ENCODE measurements at places on chromosomes 1 and 21. TPM values are rescaled to one million over a fixed set of nuclear protein-coding genes. Genes with fewer than 3 reads are reported as not detected.
A peak's percentile ranks its signal among the peaks of the same experiment; 100 is the strongest.

GRCh38 chr1:2335721-2336455 lies 55.5 kb downstream of the MORN1 start:
- no peak for DNase-seq

DNA sequence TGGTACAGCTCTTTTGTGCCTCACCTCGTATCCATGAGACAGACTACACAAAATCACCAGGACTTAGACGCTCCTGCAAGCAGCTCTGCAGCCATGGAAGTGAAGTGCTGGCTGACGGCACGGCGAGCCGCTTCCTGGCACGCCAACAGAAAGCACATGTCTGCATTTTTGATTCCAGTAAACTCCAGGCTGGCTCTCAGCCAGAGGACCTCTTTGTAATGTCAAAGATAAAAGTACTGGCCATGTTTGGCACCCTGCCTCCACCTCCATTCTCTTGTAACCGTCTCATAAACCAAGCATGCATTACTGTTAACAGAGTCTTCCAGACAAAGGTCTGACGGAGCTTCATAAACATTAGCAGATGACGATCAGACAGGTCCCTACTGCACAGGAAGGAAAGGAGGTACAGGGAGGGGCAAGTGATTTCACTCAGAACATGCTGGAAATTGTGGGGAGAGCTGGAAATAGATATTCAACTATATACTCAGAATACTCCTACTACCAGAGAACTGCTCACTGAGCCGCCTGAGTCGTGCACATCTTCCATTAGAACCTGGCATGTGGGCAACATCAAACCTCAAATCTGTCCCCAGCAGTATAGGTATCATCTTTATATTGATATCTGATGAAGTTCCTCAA lies 632.0 kb downstream of the SMYD3 start:
- DNase-seq, result peak; percentile 90

DNA sequence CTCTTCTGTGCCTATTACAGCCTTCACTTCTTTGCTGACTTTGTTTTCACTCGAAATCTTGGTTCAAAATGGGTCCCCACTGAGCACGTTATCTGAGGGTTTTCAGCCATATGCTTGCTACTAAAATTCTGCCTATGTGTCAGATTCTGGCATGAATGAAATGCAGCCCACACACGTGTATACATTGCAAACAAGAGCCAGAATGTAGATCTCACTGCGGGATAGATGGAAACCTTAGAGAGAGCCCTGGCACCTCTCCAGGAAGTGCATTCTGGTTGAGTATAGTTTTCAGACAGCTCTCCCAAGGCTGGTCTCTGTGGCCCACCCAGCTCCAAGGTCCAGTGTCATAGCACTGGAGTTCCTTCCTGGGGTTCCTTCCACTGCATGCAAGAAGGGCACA lies 234.7 kb upstream of the GJB5 start:
- DNase-seq, result no peak

TNFAIP8L2 gene
- polyA plus RNA-seq, result 4.0 TPM

GRCh38 chr1:71393301-71393700 lies 312.5 kb upstream of the ZRANB2 start:
- DNase-seq, result no peak

DNA sequence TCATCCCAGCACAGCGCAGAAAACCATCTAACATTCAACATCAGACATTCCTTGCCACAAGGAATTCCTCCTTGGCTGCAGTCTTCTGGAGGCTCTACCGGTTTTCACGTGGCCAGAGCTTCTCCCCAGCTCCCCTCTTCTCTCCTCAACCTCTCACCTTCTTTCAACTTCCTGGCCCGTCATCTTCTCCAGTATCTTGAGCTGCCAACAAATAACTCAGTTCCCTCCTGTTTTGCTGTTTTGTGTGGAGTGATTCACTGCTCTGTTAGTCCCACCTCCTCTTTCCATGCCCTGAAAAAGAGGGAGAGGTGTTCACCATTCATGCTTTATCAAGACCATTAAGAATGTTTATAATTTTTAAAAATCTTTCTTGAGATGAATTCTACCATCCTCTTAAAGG lies 32.6 kb downstream of the PIGM start:
- no peak for DNase-seq

GRCh38 chr1:190608282-190608681 lies 130.6 kb upstream of the BRINP3 start:
- DNase-seq, result no peak

DNA sequence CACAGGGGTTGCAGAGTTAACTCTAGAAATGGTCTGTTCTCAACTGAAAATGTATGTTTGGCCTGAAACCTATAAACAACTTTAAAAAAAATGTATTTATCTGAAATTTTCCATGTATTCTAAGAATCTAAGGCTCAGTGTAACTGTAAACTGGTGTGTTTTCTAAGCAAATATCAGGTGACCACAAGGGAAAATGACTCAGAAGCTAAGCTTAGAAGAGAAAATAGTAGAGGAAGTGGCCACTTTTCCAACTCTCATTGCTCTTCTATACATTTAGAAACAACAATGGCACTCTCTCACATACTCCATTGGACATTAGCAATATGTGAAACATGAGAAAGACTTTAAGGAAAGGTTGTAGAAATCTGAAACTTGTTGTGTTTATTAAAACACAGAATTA lies 7.5 kb downstream of the TNFSF18 start:
- DNase-seq, result no peak

GRCh38 chr1:215287362-215287761 lies 204.8 kb downstream of the KCNK2 start:
- DNase-seq, result no peak

GRCh38 chr1:44217809-44218410 lies 4.6 kb downstream of the DMAP1 start:
- peak; percentile 72 for DNase-seq

DNA sequence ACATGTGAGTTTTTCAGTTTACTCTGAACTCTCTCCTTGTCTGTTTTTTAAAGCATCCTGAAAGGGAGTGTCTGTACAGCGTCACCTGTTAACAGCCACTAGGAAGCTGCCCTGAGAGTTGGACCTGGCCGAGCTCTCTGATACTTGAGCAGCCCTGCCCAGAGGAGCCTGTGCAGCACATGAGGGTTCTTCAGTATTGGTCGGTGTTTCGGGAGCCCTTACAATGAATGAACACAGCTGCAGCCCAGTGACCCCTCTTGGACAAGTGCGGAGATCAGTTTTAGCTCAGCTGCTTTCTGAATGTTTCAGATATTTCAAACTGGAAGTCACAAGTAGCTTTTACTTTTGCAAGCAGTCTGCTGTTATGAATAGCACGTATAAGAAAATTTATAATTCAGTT lies 39.2 kb downstream of the ADARB1 start:
- no peak for DNase-seq

GRCh38 chr21:16842696-16843035 lies 670.2 kb upstream of the CXADR start:
- no peak for DNase-seq

DNA sequence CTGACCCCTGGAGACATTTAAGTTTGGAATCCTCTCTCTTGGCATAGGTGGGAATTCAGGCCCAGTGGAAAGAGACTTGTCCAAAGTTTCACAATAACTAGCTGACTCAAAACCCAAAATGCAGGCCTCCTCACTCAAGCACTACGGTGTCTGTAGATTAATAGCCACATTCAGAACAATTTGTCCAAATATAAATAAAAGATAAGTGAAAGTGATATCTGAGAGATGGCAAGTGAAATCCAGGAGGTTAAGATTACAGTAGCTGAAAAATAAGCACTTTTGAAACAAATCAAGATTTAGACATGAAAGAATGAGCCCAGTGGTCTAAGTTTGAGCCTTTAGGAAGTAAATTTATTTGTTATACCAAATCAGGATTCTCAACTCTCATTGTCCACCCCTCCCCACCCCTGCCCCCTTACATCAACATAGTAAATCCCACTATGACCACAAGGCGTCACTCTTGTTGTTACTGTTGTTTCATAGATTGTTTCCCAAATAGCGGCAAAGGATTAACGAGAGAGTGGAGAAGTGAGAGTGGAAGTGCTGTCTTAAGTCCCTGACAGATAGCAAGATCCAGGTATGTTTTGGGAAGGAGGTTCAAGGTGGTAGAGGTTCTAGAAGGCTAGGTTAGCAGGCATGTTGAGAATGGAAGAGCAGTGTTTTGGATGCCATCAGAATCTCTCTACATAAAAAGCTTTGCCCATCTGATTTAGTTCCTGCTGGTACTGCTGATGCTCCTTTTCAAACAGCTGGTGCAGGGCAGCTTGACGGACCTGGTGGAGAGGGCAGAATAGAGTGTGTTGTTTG lies 7.1 kb upstream of the TPM3 start:
- peak; percentile 61 for DNase-seq

- no peak for DNase-seq
Observed at GRCh38 chr1:164971921-164972415, 384.5 kb downstream of the LMX1A start.
